ENCODE measurements at places on chromosomes 11 and 22.
A peak's percentile ranks its signal among the peaks of the same experiment; 100 is the strongest.

DNA sequence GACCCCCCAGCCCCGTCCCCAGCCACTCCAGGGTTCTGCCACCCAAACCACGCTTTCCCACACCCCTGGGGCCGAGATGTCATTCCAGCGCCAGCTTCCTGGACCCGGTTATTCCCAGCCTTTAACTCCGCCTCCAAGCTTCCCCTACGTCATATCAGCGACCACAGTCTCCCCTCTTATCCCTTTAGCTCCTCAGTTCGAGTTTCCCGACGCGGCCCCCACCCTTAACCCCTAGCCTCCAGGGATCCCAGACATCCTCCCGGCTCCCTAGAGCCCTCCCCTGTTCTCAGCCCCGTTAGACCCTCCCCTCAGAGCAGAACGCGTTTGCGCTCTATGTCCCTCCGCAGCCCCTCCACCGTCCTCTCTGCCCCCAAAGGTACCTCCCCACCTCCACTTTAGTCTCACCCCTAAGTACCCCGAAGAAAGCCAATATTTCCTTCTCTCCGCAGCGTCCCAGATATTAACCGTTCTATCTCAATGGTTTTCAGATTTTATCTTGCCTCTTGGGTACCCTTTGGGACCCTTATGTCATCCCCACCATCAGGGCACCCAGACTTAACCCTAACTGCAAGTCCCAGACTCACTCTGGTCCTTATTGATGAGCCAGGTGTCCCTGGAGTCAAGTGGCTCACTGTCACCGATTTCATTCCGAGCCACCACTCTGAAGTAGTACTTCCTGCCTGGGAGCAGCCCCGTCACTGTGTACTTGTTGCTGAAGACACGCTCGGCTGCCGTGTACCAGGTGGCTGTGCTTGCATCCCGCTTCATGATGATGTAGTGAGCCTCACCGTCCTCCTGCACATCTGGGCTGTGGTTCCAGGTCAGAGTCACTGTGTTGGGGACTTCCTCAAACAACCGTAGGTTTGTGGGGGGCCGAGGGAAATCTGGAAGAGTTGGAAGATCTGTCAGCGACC is 8.0 kb downstream of the TMEM86A start:
- peak; percentile 43 for DNase-seq

GRCh38 chr11:78310500-78310909 is 107.1 kb downstream of the GAB2 start:
- DNase-seq, result no peak

DNA sequence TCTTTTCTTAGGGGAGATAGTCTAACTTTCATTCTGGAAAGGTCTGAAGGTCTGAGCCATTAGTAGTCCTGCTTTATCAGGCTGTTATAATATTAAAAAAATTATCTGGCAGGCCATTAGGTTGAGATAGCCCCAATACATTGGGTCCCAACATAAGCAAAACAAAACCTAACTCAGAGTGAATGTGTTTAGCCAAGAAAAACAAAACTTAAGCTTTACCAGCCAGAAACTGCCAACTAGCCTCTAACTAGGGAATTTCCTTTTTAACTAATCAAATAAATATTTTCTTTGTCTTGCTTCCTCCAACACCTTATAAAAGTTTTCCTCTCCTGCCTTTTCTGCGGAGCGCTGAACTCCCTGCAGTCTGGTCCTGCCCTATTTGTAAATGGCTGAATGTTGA is 1137.7 kb upstream of the CNTN5 start:
- DNase-seq, result no peak

DNA sequence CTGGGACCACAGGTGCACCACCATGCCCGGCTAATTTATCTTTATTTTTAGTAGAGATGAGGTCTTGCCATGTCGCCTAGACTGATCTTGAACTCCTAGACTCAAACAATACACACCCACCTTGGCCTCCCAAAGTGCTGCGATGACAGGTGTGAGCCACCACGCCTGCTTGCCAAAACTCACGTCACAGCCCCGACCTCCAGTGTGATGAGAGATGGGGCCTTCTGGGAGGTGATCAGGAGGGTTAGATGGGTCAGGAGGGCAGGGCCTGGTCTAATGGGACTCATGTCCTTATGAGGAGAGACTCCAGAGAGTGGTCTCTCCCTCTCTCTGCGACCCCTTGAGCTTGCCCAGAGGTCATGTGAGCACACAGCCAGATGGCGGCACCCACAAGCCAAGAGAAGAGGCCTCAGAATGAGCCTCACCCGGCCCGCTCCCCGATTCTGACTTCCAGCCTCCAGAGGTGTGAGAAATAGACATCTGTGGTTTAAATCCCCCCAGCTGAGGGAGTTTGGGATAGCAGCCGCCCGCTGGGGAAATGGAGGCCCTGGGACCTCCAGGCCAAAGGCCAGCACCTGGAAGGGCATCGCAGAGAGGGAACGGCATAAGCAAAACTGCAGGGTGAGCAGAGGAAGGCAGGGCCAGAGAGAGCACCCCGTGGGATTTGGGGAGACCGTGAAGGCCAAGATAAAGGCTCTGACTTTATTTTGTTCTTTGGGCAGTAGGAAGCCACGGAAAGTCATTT is 24.1 kb upstream of the GAL start:
- DNase-seq, result no peak

DNA sequence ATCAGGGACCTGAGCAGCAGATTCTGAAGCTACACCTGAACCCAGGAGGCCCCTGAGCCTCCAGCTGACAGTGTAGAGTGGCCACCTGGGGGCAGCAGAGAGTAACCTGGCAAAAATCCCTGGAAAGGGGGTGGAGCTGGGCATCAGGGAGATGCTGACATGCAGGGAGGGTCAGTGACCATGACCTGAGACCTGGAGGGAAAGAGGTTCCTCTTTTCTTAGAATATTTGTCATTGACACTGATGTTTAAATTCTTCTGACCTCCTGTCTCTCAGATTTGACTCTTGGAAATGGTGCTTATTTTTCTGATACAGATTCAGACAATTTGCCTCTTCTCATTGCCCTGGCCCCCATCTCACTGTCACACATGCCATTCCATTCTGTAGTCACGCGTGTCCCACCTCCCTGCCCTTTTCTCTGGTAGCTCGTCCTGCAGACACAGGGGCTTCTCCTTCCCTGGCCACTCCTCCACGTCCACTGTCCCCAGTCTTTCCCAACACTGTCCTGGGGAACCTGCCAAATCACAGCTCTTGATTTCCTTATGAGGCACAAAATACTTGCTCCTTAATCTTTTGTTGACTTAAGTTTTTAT is 117.2 kb upstream of the IGLL5 start:
- DNase-seq, result peak; percentile 22

- DNase-seq, result no peak
Observed at GRCh38 chr11:98710986-98711385, 309.8 kb upstream of the CNTN5 start.

- no peak for DNase-seq
Observed at GRCh38 chr11:8503910-8504364, 90.1 kb downstream of the STK33 start.

DNA sequence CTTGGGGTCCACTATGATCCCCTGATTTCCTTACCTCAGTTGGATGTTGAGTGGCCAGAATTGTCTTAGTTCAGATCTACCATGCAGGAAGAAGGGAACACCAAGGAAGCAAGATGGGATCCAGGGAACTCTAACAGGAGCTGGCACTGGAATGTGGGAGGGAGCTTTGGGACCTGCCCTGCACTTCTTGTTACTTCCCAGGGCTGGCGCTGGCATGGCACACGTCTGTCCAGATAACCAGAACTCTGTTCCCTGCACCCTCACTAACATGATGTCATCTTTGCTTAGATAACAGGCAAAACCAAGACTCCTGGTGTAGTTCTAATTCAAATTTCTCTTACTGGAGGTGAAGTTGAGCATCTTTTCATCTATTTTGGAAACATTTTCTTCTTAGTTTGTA is 550.0 kb downstream of the MN1 start:
- DNase-seq, result no peak

DNA sequence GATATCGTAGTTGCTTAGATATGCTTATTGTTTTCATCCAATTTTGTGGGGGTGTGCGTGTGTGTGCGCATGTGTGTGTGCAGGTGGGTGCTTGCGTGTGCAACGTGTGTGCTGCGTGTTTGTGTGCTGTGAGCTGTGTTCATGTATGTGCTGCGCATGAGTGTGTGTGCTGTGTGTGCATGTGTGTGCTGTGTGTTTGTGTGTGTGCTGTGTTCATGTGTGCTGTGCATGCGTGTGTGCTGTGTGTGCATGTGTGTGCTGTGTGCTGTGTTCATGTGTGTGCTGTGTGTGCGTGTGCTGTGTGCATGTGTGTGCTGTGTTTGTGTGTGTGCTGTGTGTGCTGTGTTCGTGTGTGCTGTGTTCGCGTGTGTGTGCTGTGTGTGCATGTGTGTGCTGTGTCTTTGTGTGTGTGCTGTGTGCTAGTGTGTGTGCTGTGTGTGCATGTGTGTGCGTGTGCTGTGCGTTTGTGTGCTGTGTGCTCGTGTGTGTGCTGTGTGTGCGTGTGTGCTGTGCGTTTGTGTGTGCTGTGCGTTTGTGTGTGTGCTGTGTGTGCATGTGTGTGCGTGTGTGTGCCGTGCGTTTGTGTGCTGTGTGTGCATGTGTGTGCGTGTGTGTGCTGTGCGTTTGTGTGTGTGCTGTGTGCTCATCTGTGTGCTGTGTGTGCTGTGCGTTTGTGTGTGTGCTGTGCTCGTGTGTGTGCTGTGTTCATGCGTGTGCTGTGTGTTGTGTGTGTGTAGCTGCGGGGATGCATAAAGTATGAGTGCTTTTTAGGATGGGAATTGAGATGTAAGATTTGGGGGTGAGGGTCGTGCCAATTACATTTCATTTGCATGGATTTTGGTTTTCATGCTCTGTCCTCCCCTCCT is 7.6 kb downstream of the IGF2 start:
- no peak for DNase-seq

DNA sequence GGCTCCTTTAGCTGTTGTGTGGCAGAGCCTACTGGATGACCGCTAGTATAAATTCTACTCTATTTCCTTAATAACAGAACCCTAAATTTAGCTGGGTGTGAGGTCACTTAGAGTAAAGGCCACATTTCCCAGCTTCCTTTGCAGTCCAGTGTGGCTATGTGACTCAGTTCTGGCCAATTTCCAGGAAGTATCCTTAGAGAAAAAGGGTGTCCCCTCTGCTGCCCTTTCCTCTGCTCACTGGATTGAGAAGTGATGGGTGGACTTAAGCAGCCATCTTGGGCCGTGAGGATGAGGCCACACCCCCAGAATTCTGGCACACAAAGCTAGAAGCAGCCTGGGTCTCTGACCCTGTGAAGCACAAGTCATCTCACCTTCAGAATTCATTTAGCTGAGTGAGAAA is 11.7 kb upstream of the RASD2 start:
- no peak for DNase-seq

DNA sequence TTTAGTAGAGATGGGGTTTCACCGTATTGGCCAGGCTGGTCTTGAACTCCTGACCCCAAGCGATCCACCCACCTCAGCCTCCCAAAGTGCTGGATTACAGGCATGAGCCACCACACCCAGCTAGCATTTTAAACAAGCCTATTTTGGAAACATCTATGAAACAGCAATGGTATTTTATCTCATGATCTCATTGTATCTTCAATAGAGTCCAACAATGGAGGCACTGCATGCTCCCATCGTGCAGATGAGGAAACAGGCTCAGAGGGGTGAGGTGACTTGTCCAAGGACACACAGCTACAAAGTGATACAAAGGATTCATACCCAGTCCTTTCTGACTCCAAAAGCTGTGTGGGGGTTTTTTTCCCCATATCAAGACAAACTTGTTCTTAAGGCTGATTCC is 39.0 kb upstream of the RTL6 start:
- DNase-seq, result no peak

DNA sequence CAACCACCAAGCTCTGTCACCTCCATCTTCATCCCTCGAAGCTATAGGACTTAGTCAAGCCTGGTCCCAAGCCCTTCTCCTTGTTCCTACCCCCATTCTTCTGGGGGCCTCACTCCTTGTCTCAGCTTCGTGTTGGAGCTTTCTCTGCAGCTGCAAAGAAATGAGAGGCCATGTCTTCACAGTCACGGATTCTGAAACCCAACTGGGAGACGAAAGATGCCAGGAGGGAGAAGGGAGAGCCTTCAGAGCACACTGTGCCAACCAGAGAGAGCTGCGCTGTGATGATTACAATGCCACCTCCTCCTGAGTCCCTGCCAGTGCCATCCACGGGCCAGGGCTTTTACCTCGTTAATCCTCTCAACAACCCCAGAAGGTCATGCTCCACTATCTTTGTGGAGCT is 469.3 kb downstream of the TBC1D22A start:
- no peak for DNase-seq

DNA sequence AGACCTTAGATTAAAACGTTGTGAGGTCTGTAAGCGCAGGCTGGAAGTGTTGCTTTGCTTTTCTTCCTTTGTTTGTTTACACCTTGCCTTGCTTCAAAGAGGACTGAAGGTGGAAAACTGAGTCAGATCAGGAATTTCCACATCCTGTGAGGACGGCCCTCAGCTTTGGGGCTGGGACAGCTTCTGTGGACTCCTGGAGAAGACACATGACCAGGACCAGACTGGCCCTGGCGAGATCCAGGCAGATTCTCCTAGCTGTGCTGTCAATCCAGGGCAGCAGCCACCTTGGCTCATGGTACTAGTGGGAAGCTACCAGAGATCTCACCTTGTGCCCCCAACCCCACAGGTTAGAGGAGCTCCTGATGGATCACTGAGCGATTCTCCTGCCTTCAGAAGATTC is 1461.9 kb downstream of the TBC1D22A start:
- no peak for DNase-seq

GRCh38 chr11:122516686-122517085 is 138.8 kb upstream of the UBASH3B start:
- DNase-seq, result no peak
